ENCODE measurements at places on chromosomes 3 and 15.

DNA sequence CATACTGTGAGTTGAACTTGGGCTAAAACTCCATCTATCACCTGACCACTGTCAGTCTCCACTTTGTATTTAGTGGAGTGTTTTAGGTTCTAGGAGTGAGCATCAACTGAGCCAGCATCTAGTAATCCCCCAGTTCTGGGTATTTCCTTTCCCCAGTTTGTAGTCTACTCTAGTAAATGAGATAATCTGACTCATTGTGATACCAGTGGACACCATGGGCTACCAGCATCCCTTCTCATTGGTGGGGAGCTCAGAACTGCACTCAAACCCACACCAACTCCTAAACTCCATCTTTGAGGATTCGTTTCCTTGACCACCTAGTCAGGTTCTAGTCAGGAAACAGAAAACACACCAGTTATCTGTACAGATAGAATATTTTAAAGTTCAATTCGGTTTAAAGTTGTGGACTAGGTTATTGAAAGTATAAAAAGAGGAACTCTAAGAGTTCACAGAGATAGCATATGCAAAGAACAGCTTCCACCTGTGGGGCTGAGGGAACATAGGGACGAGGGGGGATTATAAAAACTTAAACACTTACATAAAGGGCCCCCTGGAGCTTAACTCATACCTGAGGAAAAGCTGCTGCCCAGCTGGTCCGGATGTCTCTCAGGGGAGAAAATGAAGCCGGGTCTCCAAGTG, 36.0 kb downstream of the LEO1 start:
- no peak for DNase-seq

GRCh38 chr15:76844096-76844495, 61.0 kb downstream of the SCAPER start:
- DNase-seq, result no peak

DNA sequence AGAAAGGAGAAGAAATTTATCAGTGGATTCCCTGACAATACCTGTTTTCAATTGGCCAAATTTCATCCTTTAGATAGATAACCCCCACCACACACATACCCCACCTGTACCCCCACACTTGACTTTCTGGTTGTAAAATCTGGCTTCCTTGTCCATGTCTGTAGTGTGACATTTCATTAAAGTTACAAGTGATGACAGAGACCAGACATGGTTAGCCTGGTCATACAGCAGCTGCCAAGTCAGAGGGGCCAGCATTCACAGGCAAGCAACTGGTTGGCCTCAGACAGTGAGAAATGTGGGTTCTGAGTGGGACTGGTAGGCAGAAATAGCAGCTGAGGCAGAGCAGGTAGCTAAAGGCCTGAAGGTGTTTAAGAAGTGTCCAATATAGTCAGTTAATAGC, 238.6 kb upstream of the SOX14 start:
- DNase-seq, result no peak

DNA sequence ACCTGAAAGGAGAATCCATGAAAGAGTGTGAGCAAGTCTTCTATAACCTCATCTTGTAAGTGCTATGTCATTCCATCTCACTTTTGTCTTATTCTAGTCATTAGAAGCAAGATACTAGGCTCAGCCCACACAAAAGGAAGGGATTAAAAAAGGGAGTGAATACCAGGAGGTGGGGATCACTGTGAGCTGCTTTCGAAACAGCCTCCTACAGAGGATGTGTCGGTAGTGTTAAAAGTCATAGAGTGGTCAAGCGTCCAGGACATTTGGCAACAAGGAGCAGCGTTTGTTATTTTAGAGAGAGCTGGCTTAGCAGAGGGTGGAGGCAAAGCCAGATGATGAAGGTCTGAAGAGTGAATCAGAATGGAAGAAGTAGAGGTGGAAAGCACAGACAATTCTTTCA, 11.7 kb upstream of the ZNF148 start:
- DNase-seq, result no peak

GRCh38 chr3:122476532-122476931, 38.2 kb downstream of the KPNA1 start:
- no peak for DNase-seq

GRCh38 chr3:54530944-54531343, 396.9 kb downstream of the LRTM1 start:
- DNase-seq, result no peak

DNA sequence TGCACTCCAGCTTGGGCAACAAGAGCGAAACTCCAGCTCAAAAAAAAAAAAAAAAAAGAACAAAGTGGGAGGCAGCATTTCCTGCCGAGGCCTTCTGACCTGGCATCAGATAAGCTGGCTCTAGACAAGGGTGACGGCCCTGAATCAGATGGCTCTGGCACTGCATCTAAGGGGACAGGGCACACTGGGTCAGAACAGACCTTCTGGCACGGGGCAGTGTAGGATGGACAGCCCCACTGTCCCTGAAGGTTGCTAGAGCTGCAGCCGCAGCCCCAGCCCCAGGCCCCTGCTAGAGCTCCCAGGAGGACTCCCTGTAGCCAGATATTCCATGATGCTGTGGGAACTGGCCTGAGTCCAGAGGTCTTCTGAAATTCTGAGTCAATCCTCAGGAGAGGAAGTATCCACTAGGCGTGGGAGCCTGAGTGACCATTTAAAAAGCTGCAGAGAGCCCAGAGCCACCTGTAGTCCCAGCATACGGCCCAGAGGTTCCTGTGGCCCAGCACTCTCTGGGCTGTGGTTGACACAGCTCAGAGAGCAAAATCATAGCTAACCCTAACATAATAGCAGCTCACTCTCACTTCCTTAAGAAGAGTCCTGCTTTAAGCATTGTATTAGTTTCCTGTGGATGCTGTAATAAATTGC, 69.2 kb upstream of the MFGE8 start:
- DNase-seq, result no peak

DNA sequence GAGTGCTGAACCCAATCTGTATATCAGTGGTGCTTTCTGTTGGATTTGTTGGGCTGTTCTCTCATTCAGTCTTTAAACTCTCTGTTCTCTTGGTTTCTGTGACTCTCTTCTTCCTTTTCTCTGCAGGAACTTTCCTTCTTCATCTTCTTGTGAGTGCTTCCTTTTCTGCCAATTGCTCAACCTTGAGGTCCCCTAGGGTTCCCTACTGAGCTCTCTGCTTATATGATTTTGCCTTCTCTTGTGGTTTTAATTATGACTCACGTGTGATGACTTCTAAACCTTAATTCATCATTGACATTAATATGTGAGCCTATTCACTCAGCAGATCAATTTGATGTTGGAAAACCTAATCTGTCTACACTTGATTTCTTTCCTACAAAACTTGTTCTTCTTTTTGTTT, 39.4 kb downstream of the MOBP start:
- no peak for DNase-seq

Data from urinary bladder (tissue), 4 donors.